ENCODE measurements at places on chromosomes 4 and X. TPM values are rescaled to one million over a fixed set of nuclear protein-coding genes. Genes with fewer than 3 reads are reported as not detected.

GRCh38 chr4:142322996-142323395 lies 523.1 kb downstream of the INPP4B start:
- no peak for DNase-seq

GC gene
- not detected for polyA plus RNA-seq

DNA sequence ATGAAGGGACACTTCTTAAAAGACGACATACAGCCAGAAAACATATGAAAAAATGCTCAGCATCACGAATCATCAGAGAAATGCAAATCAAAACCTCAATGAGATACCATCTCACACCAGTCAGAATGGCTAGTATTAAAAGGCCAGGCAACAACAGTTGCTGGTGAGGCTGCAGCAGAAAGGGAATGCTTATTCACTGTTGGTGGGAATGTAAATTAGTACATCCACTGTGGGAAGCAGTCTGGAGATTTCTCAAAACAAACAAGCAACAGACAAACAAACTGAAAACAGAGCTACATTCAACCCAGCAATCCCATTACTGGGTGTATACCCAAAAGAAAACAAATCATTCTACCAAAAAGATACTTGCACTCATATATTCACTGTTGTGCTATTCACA lies 197.9 kb downstream of the EVC2 start:
- no peak for DNase-seq

DNA sequence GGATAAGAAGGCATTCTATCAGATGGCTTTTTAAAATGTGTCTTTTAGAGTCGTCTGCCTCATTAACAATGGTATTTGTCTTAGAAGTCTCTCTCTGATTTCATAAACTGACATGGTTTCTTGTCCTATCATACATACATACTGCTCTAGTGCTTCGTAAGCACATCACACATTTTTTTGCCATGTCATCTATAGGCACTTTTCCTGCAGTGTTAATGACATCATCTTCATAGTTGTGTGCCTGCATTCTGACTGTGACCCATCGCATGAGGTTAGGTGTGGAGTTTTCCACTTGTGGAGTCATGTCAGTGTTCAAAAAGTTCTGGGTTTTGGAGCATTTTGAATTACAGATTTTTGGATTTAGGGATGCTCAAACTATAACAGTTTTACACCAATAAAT lies 361.6 kb upstream of the SPOCK3 start:
- DNase-seq, result no peak

MGARP gene
- 34.7 TPM for polyA plus RNA-seq

MAGEA1 gene
- not detected for polyA plus RNA-seq

MTMR8 gene
- polyA plus RNA-seq, result not detected

- no peak for DNase-seq
Observed at GRCh38 chrX:12866451-12867377, at the start of gene TLR7. Gene TLR7, plus strand, starts transcription at chrX:12867072. Its CDS starts 507 bp downstream, at chrX:12867579.

- peak; percentile 72 for DNase-seq
Observed at GRCh38 chr4:112327965-112328733, 31.0 kb downstream of the ALPK1 start.

GRCh38 chrX:65668377-65669310 lies 1.2 kb downstream of the MSN start:
- DNase-seq, result peak; percentile 80

MAGEA4 gene
- not detected for polyA plus RNA-seq

TCEAL6 gene
- polyA plus RNA-seq, result not detected

DNA sequence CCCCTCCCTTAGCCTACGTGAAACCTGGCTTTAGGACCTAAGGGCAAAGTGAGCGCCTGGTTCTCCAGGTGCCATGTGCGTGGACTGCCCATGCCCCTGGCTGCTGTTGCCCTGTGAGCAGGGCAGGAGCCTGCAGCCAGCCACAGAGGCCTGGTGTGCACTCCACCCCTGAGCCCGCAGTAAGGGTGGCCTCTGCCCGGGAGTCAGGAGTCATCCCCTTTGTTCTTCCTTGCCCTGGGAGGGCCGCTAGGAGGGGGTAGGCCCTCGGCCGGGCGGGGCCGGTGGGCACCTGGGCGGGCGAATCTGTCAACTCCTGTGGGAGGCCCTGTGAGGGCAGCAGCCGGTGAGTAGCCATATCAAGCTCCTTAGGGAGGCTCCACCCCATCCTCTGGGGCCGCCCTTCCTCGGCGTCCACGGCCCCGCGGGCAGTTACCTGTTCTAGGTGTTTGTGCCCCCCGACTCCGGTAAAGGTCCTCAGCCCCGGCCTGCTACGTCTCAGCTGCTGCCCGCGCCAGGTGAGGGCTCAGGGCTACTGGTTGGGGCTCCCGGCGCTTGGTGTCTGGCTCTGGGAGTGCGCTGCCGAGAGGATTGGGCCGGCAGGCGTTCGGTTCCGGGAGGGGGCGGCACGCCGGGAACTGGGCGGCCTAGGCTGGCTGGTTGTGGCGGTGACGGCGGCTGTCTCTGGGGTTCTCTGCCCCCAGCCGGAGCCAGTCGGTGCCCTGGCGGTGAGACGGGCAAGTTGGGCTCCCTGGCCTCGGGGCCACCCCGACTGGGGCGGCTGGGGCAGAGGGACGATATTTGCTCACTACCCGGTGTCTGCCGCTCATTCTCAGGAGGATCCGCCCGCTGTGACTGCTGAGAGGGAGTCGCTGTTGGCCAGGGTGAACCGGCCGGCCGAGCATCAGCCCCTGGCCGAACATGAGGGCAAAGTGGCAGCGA lies 1060.2 kb downstream of the TECRL start:
- no peak for DNase-seq

GRCh38 chr4:173793937-173794510 lies 264.0 kb upstream of the HAND2 start:
- DNase-seq, result peak; percentile 78

DNA sequence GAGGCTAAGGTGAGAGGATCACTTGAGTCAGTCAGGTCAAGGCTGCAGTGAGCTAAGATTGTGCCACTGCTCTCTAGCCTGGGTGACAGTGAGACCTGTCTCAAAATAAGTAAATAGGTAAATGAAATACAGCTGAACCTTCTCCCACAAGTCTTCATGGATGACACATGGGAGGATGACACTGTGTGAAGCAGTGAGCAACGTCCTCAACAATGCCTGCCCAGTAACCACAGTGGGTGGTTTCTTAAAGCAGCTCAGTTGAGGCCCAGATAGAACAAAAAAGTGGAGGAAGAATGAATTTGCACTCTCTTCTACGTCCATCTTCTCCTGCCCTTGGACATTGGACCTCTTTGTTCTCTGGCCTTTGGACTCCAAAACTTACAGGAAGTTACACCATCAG lies 52.7 kb downstream of the MSX1 start:
- no peak for DNase-seq
